ENCODE measurements at places on chromosomes 4 and X. TPM values are rescaled to one million over a fixed set of nuclear protein-coding genes. Genes with fewer than 3 reads are reported as not detected.
A peak's percentile ranks its signal among the peaks of the same experiment; 100 is the strongest.

Gene NPY2R
- not detected for total RNA-seq

DNA sequence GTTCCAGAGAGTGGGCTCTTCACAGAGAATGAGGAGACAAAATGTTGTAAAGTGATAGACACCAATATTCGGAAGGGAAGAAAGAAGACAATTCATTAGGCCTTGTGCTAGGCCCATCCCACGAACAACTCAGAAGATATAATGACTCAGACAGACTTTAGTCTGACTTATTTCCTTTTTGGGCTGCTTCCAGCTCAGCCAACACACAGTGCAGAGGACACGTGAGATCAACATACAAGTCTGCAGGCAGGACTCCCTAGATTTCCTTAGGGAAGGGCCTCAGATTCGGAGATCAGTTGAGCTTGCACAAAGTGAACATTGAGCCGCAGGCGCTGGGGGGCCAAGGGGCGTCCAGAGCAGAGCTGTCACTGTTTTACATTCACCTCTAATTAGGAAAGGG lies 290.7 kb upstream of the TENM3 start:
- H3K27me3 ChIP-seq: no peaks in the 10 kb centered on the region
- H3K4me1 ChIP-seq: no peaks in the 10 kb centered on the region

GRCh38 chrX:11381464-11381863 lies 88.3 kb downstream of the AMELX start:
- H3K27ac ChIP-seq: no peak overlapping the region
- peak; percentile 2 for DNase-seq
- H3K4me1 ChIP-seq: peaks cover 5% of the 10 kb centered on the region
- no peaks in the 10 kb centered on the region for H3K36me3 ChIP-seq
- no peak overlapping the region for H3K4me3 ChIP-seq
- peaks cover 35% of the 10 kb centered on the region for H3K27me3 ChIP-seq

GRCh38 chrX:47501226-47502074 lies 18.4 kb upstream of the ZNF41 start:
- H3K27me3 ChIP-seq: peaks cover 33% of the 10 kb centered on the region
- H3K36me3 ChIP-seq: no peaks in the 10 kb centered on the region
- H3K4me1 ChIP-seq: no peaks in the 10 kb centered on the region
- no peak overlapping the region for H3K27ac ChIP-seq
- DNase-seq: no peak

GRCh38 chr4:86443495-86443894 lies 83.6 kb upstream of the MAPK10 start:
- no peak overlapping the region for H3K27ac ChIP-seq
- DNase-seq: no peak
- no peaks in the 10 kb centered on the region for H3K4me1 ChIP-seq
- H3K27me3 ChIP-seq: no peaks in the 10 kb centered on the region

DNA sequence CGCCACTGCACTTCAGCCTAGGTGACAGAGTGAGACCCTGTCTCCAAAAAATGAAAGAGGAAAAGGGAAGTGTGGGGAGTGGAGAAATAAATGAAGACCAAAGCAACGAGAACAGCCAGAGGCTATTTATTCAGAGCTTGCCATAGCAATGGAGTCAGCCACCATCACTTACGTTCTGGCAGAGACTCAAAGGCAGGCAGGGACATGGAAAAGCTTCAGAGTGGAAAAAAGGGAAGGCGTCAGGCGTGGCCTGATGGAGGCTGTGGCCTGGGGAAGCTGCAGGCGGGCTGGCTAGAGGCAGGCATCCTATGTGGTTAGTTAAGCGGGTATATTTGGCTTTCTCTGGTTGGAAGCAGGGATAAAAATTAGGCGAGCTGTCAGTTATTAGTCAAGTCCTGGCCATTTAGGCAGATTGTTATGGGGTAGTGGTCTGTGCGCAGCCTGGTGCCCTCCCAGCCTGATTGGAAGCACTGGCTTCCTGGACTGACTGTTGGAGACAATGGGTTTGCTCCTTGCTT lies 73.3 kb downstream of the DCTD start:
- H3K27me3 ChIP-seq: no peaks in the 10 kb centered on the region
- no peaks in the 10 kb centered on the region for H3K36me3 ChIP-seq
- no peaks in the 10 kb centered on the region for H3K4me1 ChIP-seq
- DNase-seq: no peak
- H3K4me3 ChIP-seq: no peak overlapping the region

- H3K4me1 ChIP-seq: no peaks in the 10 kb centered on the region
- H3K36me3 ChIP-seq: no peaks in the 10 kb centered on the region
- H3K27me3 ChIP-seq: no peaks in the 10 kb centered on the region
- H3K27ac ChIP-seq: no peak overlapping the region
- H3K4me3 ChIP-seq: no peak overlapping the region
- no peak for DNase-seq
Observed at GRCh38 chr4:151147000-151147399, 47.6 kb downstream of the RPS3A start.
